ENCODE measurements at places on chromosomes 6 and 20.

DNA sequence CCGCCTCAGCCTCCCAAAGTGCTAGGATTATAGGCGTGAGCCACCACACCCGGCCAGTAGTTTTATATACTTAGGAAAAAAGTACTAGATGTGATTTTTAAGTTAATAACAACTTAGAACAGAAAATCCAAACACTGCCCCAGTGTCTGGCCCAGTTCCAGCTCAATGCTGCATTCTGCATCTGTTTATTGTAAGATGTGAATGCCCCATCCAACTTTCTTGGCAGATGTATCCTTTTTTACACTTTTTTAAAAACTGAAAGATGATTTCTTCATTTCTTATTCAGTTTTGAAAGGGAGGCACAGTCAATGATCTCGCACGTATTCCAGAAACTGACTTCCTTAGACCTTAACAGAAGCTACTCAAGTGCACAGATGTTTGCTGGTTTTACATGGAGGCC, 85.6 kb upstream of the SRSF6 start:
- no peak for DNase-seq

DNA sequence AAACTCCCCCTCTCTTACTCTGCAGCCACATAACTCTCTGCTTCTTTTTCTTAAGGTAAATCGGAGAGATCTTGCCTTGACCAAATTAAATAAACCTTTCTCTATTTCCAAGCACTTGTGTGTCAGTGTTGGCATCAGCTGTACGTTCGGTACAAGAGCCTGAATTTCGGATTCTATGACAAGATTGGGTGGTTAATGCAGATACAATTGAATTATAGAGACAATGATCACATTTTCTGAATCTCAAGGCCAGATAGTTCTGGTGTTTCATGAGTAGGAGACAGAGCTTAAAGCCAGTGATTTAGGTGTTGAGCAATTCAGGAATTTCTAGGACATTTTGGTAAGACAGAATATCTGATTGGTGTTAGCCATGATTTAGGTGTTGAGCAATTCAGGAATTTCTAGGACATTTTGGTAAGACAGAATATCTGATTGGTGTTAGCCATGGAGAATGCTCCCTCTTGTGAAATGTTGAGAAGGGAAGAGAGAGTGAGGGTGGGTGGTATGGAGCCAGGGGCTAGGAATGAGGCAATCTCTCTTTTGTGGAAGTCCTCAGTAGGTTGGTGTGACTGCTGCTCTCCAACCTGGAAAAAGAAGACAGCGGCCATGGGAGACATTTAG, 5.1 kb downstream of the SPINT3 start:
- no peak for DNase-seq

GRCh38 chr20:4131911-4132310, 116.6 kb upstream of the RNF24 start:
- no peak for DNase-seq

GRCh38 chr20:14919501-14920081, 582.2 kb upstream of the FLRT3 start:
- no peak for DNase-seq

GRCh38 chr6:35638679-35639078, 50.0 kb downstream of the FKBP5 start:
- no peak for DNase-seq
